SW 1271 (cell line): ENCODE measurements at places on chromosomes 1 and 21.
A peak's percentile ranks its signal among the peaks of the same experiment; 100 is the strongest.

- no peak for DNase-seq
These were observed 12.4 kb upstream of the SPATA1 start for GRCh38 chr1:84493747-84494146.

GRCh38 chr1:163538667-163539066 is 216.9 kb downstream of the NUF2 start:
- no peak for DNase-seq

GRCh38 chr1:153627715-153628626 is at the start of gene S100A1:
S100A1 (plus strand) TSS chr1:153628434; CDS start chr1:153630522, 2,088 bp downstream.
- DNase-seq, result no peak

DNA sequence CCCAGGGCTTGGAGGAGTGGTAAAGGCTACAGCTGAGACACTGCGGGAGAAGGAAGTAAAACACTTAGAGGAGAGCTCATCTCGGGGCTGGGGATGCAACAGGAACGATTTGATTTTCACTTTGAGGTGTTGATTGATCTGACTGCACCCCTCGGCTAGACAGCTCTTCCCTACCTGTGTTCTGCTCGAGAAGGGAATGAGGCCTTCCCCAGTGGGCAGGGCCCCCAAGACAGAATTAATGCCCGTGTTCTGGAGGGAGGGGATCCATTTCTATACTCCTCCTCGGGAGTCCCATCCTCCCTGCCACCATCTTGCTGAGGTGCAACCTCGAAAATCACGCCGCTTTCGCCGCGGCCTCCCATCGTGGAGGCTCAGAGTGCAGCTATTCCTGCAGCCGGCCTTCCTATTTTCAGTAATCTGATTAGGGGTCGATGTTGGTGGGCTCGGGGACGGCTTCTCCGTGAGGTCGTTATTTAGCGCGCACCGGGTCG is 2.4 kb downstream of the ATP2B4 start:
- no peak for DNase-seq

GRCh38 chr1:24329797-24330543 is 10.8 kb downstream of the GRHL3 start:
- DNase-seq, result no peak

DNA sequence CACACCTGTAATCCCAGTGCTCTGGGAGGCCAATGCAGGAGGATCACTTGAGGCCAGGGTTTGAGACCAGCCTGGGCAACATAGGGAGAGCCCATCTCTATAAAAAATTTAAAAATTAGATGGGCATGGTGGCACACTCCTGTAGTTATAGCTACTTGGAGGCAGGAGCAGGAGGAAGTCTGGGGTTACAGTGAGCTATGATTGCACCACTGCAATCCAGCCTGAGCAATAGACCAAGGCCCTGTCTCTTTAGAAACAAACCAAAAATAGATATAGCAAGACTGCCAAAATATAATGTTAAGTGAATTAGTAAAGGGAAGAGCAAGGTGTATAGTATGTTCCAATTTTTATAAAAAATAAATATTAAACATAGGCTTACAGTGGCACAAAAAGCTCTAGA is 28.8 kb downstream of the PLEKHO1 start:
- DNase-seq, result no peak

- DNase-seq, result no peak
These were observed 24.5 kb downstream of the PTTG1IP start for GRCh38 chr21:44848821-44849521.

DNA sequence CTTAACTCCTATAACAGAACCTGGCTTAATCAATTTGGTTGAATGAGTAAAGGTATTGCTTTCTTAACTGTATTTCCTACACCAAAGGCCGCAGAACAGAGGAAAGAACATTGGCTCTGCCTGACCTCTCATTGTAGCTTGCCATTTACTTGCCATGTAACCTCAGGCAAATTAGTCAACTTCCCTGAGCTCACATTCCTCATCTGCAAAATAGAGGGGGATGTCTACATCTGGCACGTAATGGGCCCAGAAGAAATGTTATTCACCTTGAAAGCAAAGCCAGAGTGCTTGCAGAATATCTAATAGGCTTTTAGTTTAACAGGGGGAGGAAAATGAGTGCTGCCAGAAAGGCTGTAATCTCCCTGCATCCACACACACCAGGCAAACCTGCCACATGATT is 44.3 kb downstream of the LAMC2 start:
- no peak for DNase-seq

- no peak for DNase-seq
These were observed 20.3 kb downstream of the C2CD2 start for GRCh38 chr21:41933313-41934079.

DNA sequence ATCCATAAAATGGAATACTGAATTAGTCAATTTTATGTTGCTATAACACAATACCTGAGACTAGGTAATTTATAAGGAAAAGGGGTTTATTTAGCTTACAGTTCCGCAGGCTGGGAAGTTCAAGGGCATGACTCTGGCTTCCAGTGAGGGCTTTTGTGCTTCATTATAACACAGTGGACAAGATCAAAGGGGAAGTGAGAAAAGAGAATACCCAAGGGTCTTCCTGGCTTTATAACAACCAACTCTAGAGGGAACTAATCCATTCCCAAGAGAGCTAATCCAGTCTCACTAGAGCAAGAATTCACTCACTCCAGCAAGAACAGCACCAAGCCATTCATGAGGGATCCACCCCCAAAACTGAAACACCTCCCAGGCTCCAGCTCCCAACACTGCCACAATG is 3.1 kb downstream of the KIFAP3 start:
- DNase-seq, result no peak

DNA sequence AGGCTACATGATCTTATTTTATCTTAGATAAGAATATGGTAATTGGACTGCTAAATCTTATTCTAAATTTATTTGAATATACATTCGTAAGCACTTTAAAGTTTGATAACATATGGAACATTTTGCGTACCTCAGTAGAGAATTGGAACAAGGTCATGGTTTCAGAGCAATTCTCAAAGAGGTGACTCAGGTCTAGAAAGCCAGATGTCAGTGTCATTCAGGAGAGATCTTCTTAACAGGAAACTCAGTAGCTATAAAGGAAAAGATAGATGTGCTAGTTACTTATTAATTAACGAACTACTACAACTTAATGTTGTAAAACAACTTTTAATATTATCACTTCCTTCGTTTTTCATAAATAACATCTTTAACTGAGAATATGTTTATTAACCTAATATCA is 142.5 kb downstream of the USP25 start:
- DNase-seq, result no peak

GRCh38 chr1:31447210-31447609 is 34.2 kb downstream of the SERINC2 start:
- DNase-seq, result no peak

DNA sequence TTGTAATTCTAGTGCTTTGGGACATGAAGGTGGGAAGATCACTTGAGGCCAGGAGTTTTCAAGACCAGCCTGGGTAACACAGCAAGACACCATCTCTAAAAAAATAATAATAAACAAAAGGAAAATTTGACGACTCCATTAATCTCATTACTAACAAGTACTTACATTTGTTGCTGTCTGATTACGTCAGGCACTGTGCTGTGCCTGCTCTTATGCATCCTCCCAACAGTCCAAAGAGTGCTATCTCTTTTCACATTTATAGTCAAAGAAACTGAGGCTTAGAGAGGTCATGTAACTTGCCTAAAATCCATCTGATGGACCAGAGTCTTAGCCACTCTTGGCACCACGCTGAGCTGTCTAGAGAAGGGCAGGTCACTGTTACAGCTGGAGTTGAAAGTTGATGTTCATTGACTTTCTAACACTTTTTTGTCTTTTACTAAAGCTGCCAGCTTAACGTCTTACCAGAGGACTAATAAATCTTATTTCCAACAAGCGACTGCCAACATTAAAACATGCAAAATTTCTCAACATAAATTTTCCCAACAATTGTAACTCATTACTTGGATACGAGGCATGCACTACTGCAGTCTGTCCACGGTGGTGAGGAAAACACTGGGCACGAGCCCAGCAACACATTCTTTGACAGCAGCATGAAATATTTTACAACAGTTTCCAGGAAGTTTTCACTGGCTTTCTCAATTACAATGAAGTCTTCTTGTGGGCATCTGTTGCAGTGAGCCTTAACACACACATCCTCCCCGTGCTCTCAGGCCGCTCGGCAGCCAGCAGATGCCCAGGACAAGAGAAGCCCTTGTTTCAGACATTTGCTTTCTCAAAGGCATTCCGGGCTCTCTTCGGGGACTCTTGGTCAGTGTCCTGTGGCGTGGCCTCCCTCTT is 262.9 kb upstream of the PROX1 start:
- no peak for DNase-seq

DNA sequence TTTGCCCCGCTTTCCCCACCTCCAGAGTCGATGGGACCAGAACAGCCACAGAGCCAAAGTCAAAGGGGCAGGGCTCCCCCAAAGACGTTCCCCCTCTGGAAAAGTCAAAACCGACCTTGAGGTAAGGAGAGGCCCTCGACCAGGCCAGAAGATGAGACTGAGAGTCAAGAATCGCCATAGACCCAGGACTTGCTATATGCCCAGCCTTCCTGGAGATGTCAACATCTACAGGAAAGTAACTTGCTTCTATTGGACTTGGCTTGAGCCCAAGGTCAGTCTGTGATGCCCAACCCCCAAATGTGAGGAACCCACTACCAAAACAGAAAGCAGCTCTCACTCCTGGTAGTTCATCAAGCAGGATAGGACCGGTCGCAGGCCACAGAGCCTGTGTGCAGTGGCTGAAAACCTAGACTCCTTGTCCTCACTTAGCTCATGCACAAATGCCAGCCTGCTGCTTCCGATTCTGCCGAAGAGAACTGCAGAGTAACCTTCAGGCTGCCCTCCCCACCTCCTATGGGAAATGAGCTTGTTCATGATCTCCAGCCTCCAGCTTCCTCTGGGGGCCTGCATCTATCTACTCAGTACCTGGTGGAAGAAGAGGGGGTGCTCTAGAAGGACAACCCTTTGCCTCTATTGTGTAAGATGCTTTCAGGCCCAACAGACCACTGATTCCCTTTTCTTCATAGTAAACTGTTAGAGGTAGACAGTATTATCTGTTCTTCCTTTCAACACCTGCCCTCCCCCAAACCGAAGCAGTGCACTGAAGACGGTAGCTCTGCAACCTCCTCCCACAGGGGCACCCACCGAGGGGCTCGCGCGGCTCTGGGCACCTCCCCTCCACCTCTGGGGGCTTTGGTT is 1.4 kb downstream of the ACOT7 start:
- no peak for DNase-seq

DNA sequence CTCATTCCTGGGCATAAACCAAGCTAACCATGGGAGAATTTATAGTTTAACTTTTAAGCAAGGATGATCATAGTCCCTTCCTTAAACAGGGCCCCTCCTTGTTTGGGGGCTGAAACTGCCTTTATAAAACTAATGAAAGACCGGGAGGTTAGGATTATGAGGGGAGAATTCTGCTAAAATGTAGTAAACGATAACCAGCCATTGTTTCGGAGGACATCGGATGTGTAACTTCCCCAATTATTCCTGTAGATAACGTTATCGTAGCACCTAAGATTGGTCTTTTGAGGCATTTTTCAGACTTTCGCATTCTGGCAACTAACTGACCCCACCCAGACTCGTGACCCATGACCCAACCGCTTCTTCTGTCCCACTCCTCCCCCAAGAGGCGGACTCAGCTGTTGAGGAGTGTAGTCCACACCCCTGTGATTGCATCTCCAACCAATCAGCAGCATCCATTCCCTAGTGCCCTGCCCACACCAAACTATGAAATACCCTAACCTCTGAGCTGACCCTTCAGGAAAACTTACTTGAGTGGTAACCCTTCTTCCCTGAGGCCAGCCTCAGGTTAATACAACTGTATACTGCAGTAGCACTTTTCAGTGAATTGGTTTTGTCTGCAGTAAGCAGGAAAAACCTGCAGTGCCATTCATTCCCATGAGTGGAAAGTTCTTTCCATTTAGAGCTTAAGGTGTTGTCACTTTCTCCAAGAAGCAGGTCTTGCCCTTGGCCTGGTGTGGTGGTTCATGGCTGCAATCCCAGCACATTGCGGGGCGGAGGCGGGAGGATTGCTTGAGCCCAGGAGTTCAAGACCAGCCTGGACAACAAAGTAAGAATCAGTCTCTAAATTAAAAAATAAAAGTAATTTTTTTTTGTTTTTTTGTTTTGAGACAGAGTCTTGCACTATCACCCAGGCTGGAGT is 823 bp upstream of the SYF2 start:
- peak; percentile 53 for DNase-seq
